Large intestine (tissue), 12 donors: ENCODE measurements at places on chromosomes 2 and 18. TPM values are rescaled to one million over a fixed set of nuclear protein-coding genes. Genes with fewer than 3 reads are reported as not detected.

DNA sequence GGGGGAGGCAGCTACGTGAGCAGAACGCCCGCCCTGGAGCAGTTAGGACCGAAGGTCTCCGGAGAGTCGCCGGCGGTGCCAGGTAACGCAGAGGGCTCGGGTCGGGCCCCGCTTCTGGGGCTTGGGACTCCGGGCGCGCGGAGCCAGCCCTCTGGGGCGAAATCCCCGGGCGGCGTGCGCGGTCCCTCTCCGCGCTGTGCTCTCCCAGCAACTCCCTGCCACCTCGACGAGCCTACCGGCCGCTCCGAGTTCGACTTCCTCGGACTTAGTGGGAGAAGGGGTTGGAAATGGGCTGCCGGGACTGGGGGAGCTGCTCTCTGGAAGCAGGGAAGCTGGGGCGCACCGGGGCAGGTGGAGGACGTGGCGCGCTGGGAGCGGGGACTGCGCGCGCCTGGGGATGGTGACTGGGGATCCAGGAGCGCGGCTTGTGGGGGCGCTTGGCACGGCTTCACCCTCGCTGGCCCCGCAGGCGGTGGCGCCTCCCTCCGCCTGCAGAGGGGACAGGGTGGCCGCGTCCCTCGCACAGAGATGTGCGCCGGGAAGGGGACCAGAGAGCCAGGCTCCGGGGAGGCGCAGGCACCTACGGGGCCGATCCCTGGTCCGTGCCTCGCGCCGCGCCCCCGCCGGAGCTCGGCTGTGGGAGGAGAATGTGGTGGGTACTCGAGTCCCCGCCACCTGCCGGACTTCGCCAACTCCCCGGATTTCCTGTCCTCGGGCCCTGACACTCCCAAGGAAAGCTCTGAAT, 688 bp downstream of the CDH20 start:
- no peak for DNase-seq
- H3K27me3 ChIP-seq = peaks cover 44% of the 10 kb centered on the region
- no peaks in the 10 kb centered on the region for H3K36me3 ChIP-seq
- no peaks in the 10 kb centered on the region for H3K4me1 ChIP-seq

DNA sequence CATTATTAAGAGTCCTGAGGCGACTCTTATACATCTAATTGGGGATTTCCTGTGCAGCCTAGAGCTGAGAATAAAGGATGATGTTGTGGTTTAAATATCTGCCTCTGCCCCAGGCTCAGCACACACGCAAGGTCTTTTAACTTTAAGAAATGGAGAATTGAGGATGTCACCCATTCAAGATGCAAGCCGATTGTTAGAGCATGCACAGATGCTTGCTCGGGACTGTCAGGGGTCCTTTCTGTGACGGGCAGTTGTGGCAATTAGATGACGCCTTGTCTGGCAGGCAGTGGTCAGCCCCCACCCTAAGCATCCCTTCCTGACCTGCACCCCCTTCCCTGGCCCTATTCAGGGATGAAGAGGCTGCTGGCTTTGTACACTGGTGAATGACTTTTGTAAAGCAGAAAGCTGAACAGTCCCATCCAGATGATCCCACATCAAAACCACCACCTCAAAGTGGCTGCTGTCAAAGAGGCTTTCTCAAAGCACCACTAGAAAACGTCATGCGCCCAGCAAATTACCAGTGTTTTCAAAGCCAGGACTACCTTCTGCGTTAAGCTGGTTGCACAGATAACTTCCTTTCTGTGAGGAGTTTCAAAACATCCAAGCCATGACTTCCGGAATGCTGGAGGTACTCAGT, 23.7 kb downstream of the FAM178B start:
- H3K36me3 ChIP-seq = no peaks in the 10 kb centered on the region
- no peaks in the 10 kb centered on the region for H3K27me3 ChIP-seq
- H3K4me3 ChIP-seq = no peak overlapping the region
- H3K27ac ChIP-seq = no peak overlapping the region
- no peak for DNase-seq

GRCh38 chr2:183459466-183459865, 335.2 kb downstream of the NUP35 start:
- H3K4me1 ChIP-seq = no peaks in the 10 kb centered on the region
- H3K4me3 ChIP-seq = no peak overlapping the region
- no peak overlapping the region for H3K27ac ChIP-seq
- H3K27me3 ChIP-seq = no peaks in the 10 kb centered on the region

Gene CTNNA2
- 7.5 TPM for polyA plus RNA-seq

DNA sequence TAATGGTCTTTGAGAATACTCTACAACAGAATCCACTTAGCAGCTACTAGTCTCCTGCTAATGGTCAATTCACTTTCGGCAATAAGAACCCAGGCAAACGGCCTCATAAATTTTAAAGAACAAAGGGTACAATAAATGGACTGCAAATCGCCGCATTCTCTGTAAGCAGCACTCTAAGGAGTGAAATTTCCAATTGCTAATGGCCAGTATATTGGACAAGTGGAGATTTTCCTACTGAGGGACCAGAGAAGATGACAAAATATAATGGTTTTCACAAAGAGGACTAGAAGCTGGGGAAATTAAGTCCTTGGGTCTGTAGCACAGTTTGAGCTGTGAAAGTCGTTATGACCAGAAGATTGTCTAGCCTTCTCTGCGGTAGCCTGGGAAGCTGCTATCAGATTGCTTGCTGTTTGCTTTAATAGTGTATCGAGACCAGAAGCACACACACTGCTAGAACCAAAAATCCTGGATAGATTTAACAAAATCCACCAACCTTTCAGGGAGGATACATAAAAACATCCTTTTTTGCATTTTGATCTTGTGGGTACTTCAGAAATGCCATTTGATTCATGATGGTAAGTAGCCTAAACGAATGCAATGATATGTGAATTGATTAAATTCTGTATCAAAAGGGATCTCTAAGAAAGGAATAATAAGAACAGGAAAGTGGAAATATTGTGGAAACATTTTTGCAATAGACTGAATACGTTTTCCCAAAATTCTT, 53.6 kb upstream of the ATP8B1 start:
- no peaks in the 10 kb centered on the region for H3K36me3 ChIP-seq
- peaks cover 16% of the 10 kb centered on the region for H3K4me1 ChIP-seq
- no peak overlapping the region for H3K27ac ChIP-seq
- no peaks in the 10 kb centered on the region for H3K27me3 ChIP-seq
- no peak overlapping the region for H3K4me3 ChIP-seq

Gene GPR45
- 0.09 TPM for polyA plus RNA-seq

GRCh38 chr2:3624059-3624794, 29.3 kb downstream of the COLEC11 start:
- no peak overlapping the region for H3K4me3 ChIP-seq
- no peak overlapping the region for H3K27ac ChIP-seq
- no peak for DNase-seq
- peaks cover 2% of the 10 kb centered on the region for H3K4me1 ChIP-seq
- H3K27me3 ChIP-seq = no peaks in the 10 kb centered on the region
- no peaks in the 10 kb centered on the region for H3K36me3 ChIP-seq

Gene COL3A1
- polyA plus RNA-seq = 1,077 TPM

GRCh38 chr18:49613141-49613640, 51.3 kb downstream of the LIPG start:
- peaks cover 21% of the 10 kb centered on the region for H3K4me1 ChIP-seq
- no peaks in the 10 kb centered on the region for H3K27me3 ChIP-seq
- DNase-seq = no peak
- no peak overlapping the region for H3K4me3 ChIP-seq
- H3K36me3 ChIP-seq = no peaks in the 10 kb centered on the region
- peak overlapping the region; percentile 60 for H3K27ac ChIP-seq

GRCh38 chr2:23381084-23381483, 3.9 kb upstream of the KLHL29 start:
- H3K27me3 ChIP-seq = peaks cover 48% of the 10 kb centered on the region
- H3K27ac ChIP-seq = no peak overlapping the region
- H3K36me3 ChIP-seq = no peaks in the 10 kb centered on the region
- no peak for DNase-seq
- H3K4me1 ChIP-seq = no peaks in the 10 kb centered on the region

DNA sequence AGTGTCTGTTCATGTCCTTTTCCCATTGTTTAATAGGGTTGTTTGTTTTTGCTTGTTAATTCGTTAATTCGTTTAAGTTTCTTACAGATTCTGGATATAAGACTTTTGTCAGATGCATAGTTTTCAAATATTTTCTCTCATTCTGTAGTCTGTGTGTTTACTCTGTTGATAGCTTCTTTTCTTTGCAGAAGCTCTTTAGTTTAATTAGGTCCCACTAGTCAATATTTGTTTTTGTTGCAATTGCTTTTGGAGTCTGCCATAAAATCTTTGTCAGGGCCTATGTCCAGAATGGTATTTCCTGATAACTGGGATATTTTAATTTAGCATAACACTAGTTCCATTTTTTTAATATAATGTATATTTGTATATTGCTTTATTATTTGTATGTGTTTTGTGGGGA, 1380.1 kb downstream of the SUCLG1 start:
- H3K27me3 ChIP-seq = no peaks in the 10 kb centered on the region
- no peak for DNase-seq
- H3K4me1 ChIP-seq = no peaks in the 10 kb centered on the region
- H3K36me3 ChIP-seq = no peaks in the 10 kb centered on the region

- no peaks in the 10 kb centered on the region for H3K36me3 ChIP-seq
- H3K27ac ChIP-seq = no peak overlapping the region
- H3K27me3 ChIP-seq = no peaks in the 10 kb centered on the region
Observed at GRCh38 chr2:214019973-214020345, 390.9 kb upstream of the VWC2L start.

DNA sequence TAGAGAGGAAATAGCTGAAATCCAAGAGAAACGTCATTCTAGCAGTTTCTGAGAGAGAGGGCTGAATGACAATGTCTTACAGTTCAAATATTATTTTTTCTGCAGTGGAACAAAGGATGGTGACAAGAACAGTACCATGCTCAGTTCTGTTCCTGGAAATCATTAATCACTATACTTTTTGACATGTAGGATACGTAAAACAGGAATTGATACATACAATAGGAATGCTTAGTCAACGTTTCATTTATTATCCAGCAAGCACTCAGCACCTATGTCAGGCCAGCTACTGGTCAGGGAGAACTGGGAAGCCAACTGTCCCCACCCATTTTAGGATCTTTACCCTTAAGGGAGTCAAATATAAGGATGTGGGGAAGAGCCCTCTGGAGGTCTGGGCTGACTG, 114.7 kb downstream of the DHRS9 start:
- no peak for DNase-seq
- peaks cover 7% of the 10 kb centered on the region for H3K36me3 ChIP-seq
- H3K4me1 ChIP-seq = no peaks in the 10 kb centered on the region
- H3K4me3 ChIP-seq = no peak overlapping the region

DNA sequence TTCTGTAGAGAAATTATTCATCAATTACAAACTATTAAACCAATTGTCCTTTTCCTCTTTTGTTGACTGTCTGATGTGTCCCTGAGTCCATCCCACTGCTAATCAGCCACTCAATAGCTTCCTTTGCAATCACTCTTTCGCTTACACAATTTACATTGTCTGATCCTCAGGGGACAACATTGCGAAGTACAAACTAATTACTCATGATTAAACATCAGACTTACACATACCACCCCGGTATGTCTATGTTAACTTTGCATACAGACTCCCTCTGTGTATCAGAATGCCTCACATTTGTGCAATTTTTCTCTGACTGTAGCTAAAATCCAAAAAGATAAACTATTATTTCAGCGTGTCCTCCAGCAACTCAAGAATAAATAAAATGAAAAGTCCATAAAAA, 264.4 kb upstream of the REV1 start:
- H3K27ac ChIP-seq = no peak overlapping the region
- H3K4me1 ChIP-seq = no peaks in the 10 kb centered on the region
- no peaks in the 10 kb centered on the region for H3K27me3 ChIP-seq
- H3K36me3 ChIP-seq = no peaks in the 10 kb centered on the region
- no peak for DNase-seq
